Liver (tissue), 10 donors: ENCODE measurements at places on chromosomes 6 and 20. TPM values are rescaled to one million over a fixed set of nuclear protein-coding genes. Genes with fewer than 3 reads are reported as not detected.

GJA1 gene
- polyA plus RNA-seq: 1.5 TPM

APOBEC2 gene
- polyA plus RNA-seq: not detected

SLA2 gene
- 0.24 TPM for polyA plus RNA-seq

LAMA2 gene
- polyA plus RNA-seq: 3.0 TPM

CYP24A1 gene
- polyA plus RNA-seq: not detected

HLA-DRB1 gene
- 35.7 TPM for polyA plus RNA-seq

ISM1 gene
- polyA plus RNA-seq: 1.2 TPM
